ENCODE measurements at places on chromosomes 2 and 18.

- DNase-seq: no peak
Measured at GRCh38 chr2:85858841-85859240, 29.9 kb downstream of the ST3GAL5 start.

DNA sequence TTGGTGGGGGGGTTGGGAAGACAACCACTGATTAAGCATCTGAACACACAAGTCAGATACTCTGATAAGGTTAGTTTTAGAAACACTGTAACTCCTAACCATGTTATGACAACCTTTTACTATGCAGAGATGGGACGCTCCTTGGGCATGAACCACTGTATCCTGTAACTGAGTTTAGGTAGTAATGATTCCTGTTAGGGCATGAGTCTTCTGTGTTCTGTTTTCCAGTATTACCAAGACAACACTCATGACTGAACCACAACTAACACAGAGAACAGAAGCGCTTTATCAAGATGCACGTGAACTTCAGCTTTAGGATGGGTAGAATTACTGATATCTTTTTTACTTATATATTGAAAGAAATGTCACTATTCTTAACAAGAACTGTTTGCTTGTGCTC, 14.1 kb upstream of the CREB1 start:
- no peak for DNase-seq

- DNase-seq: no peak
Measured at GRCh38 chr2:12964904-12965539, 248.3 kb downstream of the TRIB2 start.

DNA sequence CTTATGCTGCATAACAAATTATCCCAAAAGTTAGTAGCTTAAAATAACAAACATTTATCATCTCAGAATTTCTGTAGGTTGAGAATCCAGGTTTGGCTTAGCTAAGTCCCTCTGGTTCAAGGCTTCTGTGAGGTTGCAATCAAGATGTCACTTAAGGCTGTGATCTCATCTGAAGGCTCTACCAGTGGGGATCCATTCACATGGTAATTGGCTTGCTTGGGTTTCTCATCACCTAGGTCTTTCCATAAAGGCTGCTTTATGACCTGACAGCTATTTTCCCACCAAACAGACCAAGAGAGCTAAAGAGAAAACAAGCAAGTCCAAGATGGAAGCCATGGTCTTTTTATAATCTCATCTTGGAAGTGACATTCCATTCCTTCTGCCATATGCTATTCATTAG, 137.3 kb downstream of the DTNA start:
- DNase-seq: no peak

- DNase-seq: no peak
Measured at GRCh38 chr2:231008131-231008530, 12.2 kb downstream of the SPATA3 start.

DNA sequence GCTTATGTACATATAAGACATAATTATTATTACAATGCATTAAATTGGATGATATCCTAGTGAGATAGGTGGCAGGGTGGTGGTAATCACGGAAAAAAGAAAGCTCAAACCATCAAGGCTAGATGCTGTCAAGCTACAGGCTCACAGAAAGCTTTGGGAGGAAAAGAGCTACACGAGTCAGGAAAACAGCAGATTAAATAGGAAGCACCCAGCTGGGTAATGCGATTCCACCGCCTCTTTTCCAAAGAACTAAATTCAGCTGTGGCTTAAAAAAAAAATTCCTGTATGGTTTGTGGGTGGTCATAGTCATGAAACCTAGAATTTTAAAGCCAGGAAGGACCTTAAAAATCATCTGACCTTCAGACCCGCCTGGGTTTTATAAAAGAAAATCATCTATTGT, 23.7 kb upstream of the PTPN4 start:
- DNase-seq: no peak

DNA sequence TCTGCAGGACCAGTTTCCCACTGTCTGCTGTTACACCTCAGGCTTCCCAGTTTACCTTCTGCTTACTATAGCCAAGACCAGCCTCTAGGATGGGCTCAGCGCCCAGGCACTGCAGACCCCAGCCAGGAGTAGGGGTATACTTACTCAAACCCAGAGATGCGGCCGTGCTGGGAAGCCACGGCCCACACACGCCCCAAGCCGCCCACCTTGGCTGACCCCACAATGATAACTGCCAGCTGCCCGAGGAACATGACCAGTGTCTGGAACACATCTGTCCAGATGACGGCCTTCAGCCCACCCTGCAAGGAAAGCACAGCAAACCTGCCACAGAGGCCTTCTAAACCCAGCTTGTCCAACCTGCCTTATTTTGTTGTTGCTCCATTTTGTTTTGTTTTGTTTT, 6.6 kb upstream of the ATRAID start:
- no peak for DNase-seq
